Aorta (tissue), 5 donors: ENCODE measurements at places on chromosomes 16 and 17. TPM values are rescaled to one million over a fixed set of nuclear protein-coding genes. Genes with fewer than 3 reads are reported as not detected.

GRCh38 chr17:31525801-31526549 is 134.5 kb downstream of the RAB11FIP4 start:
- no peaks in the 10 kb centered on the region for H3K27me3 ChIP-seq
- no peak overlapping the region for H3K27ac ChIP-seq
- DNase-seq, result peak; percentile 65
- H3K4me3 ChIP-seq, result no peak overlapping the region
- H3K36me3 ChIP-seq, result no peaks in the 10 kb centered on the region

DNA sequence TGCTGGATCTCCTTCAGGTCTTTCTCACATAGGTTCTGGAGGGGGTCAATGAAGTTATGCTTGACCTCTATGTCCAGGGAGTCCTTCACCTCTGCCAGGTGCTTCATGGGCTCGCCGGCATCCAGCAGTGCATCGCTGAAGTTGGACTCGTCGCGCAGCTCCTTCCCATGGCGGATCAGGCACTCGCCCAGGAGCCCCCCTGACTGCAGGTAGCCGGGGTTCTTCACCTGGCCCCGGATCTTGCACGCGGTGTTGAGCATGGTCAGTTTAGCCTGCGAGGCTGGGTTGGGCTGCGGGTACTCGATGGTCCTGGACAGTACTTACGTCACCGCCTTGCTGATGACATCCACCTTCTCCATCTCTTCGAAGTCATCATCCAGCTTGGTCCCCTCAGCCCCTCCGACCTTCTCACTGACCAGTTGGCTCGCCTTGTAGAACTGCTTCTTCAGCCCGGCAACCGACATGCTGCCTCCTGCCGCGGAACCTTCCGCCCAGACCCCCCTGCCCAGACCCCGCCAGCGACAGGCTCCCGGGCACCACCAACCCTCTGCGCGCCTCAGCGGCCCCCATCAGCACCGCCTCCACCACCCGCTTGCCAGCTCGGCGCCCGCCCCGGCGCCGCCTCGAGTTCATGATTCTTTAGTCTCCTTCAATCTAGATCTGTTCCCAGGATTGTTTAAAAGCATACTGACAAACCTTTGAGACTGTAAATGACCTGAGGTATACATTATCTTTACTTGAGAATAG is 99.8 kb downstream of the KPNA2 start:
- H3K4me3 ChIP-seq, result no peak overlapping the region
- no peak overlapping the region for H3K27ac ChIP-seq
- peak; percentile 47 for DNase-seq

SGSH gene
- 49.4 TPM for polyA plus RNA-seq

DNA sequence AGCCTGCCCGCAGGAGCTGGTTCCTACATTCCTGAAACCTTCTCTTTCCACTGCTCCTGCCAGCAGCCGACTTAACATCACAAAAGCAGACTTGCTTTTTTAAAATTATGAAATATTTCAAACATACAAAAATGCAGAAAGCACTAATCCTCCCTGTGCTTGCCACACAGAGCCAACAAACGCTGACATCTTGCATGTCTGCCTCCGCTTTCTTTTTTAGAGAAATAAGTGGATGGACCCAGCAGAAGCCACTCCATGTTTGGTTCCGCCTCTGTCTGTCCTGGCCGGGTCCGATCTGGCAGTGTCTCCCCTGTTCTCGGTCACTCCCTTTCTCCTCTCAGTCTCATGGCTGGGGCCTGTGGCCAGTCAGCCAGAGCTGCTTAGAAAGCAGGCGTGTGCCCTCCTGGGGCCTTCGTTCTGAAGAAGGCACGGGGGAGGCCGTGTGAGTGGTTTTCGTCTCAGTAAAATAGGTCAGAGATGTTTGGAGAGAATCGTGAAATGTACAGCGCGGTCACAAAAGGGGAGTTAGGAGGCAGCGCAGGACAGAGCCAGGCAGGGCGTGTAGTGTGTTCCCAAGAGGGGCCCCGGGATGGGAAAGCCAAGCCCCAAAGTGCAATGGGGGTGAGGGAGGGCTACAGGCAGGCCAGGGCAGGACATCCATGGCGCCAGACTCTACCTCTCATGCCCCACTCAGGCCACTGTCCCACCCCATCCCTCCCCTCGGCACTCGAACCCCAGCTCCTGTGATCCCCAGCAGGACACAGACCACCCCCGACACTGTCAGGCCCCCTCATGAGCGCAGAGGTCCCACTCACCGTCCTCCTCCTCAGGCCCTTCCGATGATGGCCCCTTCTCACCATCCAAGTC is 23.2 kb downstream of the MXRA7 start:
- peak overlapping the region; percentile 62 for H3K27ac ChIP-seq
- H3K27me3 ChIP-seq, result no peaks in the 10 kb centered on the region
- H3K4me1 ChIP-seq, result no peaks in the 10 kb centered on the region
- no peak overlapping the region for H3K4me3 ChIP-seq

- H3K36me3 ChIP-seq, result no peaks in the 10 kb centered on the region
- H3K27ac ChIP-seq, result no peak overlapping the region
- no peak for DNase-seq
- H3K27me3 ChIP-seq, result no peaks in the 10 kb centered on the region
- H3K4me1 ChIP-seq, result no peaks in the 10 kb centered on the region
Measured at GRCh38 chr17:45258981-45259380, 2.9 kb downstream of the SPATA32 start.

DNA sequence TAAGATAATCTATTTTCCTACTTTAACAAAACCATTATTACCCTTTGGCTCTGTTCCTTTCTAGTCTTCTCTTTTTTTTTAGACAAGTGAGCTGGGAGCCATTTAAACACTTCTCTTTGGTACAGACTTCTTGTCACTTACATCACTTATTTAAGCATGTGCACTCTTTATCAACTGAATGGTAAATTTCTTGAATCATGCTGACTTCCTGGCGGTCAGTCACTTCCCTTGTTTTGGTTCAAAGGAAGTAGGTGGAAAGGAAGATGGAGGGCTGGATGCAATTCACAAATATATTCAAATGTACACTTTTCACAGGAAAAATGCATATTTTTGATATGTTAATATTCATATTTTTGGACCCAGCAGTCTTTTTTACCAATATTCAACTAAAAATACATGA is 97.1 kb downstream of the ITFG1 start:
- no peaks in the 10 kb centered on the region for H3K27me3 ChIP-seq
- no peak overlapping the region for H3K4me3 ChIP-seq

DNA sequence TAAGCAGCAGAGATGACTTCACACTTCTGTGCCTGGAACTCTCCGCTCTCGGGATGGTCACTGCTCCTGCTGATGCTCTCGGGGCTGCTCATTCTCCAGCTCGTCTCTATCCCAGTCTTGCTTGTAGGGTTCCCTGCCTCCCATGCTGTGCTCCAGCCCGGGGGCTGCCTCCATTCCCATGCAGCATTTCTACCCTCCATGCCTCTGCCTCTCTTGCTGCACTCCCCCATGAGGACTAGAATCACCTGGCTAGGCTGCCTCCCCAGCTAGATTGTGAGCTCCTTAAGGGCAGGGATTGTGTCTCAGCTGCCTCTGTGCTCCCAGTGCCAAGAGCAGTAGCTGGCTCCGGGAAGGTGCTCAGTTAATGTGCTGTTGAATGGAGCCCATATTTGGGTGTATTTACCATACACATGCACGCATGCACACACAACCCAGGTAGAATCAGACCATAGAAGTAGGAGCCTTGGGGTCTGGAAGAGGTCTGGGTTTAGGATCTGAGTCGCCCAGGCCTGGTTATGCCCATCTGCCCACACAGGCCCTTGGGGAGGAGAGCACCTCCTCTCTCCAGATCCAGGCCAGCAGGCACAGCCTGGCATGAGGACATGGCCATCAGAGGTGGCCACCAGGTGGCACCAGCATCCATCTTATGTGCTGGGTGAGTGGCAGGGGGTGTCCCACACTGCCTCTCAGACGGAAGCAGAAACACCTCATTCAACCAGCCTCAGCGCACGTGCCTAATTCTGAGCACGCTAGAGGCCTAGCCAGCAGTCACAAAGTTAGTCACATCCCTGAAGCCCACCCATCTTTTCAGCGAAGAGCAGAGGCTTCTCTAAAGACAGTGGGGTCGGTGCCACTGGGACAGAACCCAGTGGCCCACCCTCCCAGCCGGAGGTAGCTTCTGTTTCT is 9.3 kb downstream of the GIT1 start:
- no peaks in the 10 kb centered on the region for H3K27me3 ChIP-seq
- no peak overlapping the region for H3K27ac ChIP-seq
- H3K4me1 ChIP-seq, result no peaks in the 10 kb centered on the region
- DNase-seq, result peak; percentile 89
- no peak overlapping the region for H3K4me3 ChIP-seq

DNA sequence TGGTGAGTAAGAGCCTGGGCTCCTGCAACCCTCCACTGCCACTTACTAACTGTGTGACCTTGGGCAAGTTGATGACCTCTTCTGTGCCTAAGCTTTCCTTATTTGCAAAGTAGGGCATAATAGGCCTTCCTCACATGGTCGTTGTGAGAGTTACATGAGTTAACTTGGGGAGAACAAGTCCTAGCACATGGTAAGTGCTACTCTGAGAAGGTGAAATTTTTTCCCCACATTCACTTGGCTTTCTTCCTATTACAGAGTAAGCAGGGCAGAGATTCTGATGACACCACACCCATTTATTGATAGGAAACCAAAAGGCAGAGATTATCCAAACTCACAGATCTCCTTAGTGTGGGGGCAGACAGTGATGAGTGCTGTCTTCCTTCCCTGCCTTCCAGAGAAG is 1.6 kb downstream of the KCNH4 start:
- no peaks in the 10 kb centered on the region for H3K4me1 ChIP-seq
- no peak overlapping the region for H3K4me3 ChIP-seq
- no peaks in the 10 kb centered on the region for H3K36me3 ChIP-seq

- H3K36me3 ChIP-seq, result no peaks in the 10 kb centered on the region
- no peak for DNase-seq
- H3K27ac ChIP-seq, result no peak overlapping the region
- no peaks in the 10 kb centered on the region for H3K4me1 ChIP-seq
- H3K4me3 ChIP-seq, result peak overlapping the region; percentile 2
Measured at GRCh38 chr16:46883353-46883689, 841 bp upstream of the GPT2 start.

DNA sequence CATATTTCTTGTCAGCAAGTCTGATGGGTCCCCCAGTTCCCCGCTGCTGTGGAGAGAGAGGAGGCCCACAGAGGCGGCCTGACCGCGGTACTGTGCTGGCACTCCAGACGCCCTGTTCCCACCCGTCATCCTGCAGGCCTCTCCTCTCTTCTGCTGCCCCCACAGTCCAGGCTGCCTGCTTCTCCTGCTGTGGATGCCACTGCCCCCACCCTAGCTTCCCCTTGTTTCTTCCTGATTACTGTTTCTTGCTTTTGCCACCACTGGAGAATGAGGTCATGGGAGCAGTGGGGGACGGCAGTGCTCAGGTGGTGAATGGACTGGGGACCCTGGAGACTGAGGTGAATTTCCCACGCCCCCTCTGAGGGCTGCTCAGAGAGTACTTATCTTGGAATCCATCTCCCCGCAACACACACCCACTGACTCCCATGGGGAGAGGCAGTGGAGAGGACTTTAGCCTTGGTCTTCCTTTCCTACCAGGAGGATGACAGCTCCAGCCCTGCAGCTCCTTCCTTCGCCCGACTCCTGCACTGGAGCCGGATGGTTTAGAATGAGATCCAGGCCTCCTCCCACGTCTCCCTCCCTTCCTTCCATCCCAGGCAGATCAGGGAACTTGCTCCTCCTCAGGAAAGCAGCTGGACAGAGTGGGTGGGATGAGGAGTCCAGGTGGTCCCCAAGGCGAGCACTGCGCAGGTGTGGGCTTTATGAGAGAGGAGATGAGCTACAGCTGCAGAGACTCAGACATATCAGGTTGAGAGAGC is 60.4 kb downstream of the PLXDC1 start:
- no peaks in the 10 kb centered on the region for H3K4me1 ChIP-seq
- no peak overlapping the region for H3K27ac ChIP-seq
- no peak for DNase-seq
- H3K27me3 ChIP-seq, result no peaks in the 10 kb centered on the region
- no peaks in the 10 kb centered on the region for H3K36me3 ChIP-seq

DNA sequence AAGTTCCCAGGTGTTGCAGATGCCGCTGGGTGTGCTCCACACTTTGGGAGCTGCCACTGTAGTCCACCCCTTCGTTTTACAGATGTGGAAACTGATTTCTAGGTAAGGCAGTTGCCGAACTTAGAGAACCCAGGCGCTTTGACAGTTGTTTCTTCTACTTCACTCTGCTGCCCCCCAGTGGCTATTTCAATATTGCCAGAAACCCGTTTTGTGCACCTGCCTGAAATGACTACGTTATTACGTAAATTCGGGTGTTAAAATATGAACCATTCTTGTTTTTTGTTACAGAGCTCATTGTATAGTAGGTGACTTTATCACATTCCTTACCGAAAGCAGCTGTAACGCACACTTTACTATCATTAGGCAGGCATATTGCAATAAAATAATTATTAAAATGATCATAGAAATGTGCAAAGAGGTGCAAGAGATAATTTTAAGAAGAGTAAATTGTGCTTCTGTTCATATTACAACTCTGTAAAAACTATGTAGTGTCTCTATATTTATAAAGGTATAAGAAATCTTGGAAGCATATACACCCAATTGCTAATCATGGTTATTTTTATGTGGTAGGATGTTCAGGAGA is 44.9 kb downstream of the OTOA start:
- H3K4me1 ChIP-seq, result no peaks in the 10 kb centered on the region
- DNase-seq, result peak; percentile 79
- H3K36me3 ChIP-seq, result no peaks in the 10 kb centered on the region
- H3K27ac ChIP-seq, result no peak overlapping the region
- H3K27me3 ChIP-seq, result no peaks in the 10 kb centered on the region

- no peaks in the 10 kb centered on the region for H3K4me1 ChIP-seq
- DNase-seq, result peak; percentile 93
- peaks cover 5% of the 10 kb centered on the region for H3K36me3 ChIP-seq
- peak overlapping the region; percentile 86 for H3K4me3 ChIP-seq
- H3K27ac ChIP-seq, result peak overlapping the region; percentile 78
- H3K27me3 ChIP-seq, result no peaks in the 10 kb centered on the region
Measured at GRCh38 chr17:15260376-15261257, 4.5 kb downstream of the PMP22 start.

MMP15 gene
- 0.82 TPM for polyA plus RNA-seq

CA7 gene
- not detected for polyA plus RNA-seq

GRCh38 chr16:84607694-84608093 is 10.2 kb downstream of the COTL1 start:
- no peak overlapping the region for H3K27ac ChIP-seq
- H3K4me3 ChIP-seq, result no peak overlapping the region
- H3K4me1 ChIP-seq, result no peaks in the 10 kb centered on the region

FOXJ1 gene
- not detected for polyA plus RNA-seq

DNA sequence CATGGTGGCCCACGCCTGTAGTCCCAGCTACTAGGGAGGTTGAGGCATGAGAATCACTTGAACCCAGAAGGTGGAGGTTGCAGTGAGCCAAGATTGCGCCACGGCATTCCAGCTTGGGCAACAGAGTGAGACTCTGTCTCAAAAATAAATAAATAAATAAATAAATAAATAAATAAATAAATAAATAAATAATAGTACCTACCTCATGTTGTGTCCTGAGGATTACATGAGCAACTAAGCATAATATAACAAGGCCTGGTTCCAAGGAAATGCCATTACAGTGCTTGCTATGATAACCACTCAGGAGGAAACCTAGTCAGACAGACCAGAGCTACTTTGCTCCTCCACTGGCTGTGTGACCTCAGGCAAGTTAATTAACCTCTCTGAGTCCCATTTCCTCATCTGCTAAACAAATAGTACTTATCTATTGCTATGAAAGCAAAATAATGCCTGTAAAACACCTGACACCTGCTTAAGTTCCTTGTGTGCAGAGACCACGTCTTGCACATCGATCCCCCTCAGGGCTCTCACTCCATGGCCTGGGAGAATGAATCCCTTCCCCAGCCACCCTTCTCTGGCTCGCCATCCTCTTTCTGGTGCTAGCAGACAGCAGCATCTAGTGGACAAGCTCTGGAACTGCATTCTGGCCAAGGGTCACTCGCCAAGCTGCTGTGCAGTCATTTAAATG is 7.5 kb downstream of the EPOP start:
- H3K4me3 ChIP-seq, result no peak overlapping the region
- H3K27me3 ChIP-seq, result no peaks in the 10 kb centered on the region
- H3K27ac ChIP-seq, result no peak overlapping the region
- DNase-seq, result no peak
